Activated T-helper 1 cell treated with anti-CD3 and anti-CD28 coated beads, Interleukin-2, amount 50 U/mL, for 16 hours (primary cell): ENCODE measurements at places on chromosomes 11 and 22.

DNA sequence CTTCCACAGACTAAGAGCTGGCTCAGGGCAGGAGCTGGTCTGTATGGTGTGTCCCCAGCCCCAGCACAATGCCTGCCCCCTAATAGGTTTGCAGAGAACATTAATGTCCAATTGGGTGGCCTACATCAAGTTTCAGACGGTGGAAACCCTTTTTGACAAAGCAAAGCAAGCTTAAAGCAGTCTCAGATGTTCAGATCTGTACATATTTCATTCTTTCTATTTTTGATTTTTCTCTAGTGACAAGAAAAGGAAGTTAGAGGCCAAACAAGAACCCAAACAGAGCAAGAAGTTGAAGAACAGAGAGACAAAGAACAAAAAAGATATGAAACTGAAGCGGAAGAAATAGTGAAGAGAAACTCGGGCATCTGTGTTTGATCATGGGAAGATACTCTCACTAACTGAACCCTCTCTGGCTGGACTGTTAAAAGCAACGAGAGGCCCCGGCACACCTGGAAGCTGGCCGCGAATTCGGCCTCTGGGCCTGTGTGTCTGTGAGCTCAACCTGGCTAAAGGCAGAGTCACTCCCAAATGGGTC lies 40.5 kb downstream of the NAT10 start:
- no peak for DNase-seq

GRCh38 chr22:25514436-25515180 lies 49.9 kb upstream of the GRK3 start:
- DNase-seq: no peak

DNA sequence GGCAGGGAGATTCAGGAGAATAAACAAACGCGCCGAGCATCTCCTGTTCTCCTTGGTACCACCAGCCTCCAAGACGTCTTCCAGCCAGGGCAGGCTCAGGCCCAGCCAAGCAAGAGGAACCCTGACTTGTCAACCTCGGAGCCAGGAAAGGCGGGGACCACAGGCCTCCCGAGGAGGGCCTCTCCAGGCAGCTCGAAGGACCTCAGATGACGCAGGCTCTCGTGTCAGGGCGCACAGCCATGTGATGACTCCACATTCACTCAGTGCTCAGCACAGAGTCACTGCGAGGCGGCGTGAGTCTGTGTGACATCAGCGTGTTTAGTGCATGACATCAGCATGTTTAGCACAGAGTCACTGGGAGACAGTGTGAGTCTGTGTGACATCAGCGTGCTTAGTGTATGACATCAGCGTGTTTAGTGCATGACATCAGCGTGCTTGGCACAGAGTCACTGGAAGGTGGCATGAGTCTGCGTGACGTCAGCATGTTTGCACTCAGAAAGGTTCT lies 241.4 kb downstream of the BRD1 start:
- no peak for DNase-seq

GRCh38 chr11:120512739-120513435 lies 1.3 kb downstream of the GRIK4 start:
- no peak for DNase-seq

- peak; percentile 53 for DNase-seq
Observed at GRCh38 chr11:67071420-67072284, 15.0 kb downstream of the RHOD start.

- DNase-seq: no peak
Observed at GRCh38 chr22:42357634-42358296, 74.4 kb downstream of the NFAM1 start.

- DNase-seq: peak; percentile 50
Observed at GRCh38 chr11:46315033-46315738, 32.1 kb upstream of the DGKZ start.

DNA sequence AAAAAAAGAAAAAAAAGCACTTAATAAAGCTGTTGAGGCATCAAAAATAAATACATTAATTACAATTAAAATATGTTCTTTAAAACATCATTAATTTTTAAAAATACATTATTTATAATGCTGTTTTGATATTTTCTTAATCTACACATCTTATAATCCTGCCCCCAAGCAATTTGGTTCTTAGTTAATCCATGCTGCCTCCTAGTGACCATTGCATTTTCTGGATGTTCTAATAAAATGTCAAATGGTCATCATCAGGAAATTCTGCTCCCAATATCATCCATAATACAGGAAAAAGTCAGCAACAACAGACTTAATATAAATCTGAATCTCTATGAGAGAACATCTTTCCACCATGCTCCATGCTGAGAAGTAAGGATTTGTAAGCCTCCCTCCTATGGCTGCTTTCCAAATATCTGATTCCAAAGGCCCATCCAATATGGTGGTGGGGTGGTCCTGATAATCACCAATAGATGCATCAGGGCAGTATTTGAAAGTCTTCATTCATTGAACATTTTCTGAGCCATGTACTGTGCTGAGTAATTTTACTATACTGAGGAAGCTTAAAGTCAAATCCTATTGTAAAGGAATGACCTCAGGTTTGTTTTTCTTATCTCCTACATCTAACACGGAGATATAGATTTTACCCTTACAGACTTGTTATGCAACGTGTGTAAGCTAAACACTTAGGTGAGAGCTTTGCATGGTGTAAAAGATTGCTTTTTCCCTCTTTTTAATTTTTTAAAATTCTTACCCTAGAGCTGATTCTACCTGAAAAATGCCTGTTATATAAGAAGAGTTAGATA lies 124.7 kb upstream of the BMAL1 start:
- DNase-seq: no peak

DNA sequence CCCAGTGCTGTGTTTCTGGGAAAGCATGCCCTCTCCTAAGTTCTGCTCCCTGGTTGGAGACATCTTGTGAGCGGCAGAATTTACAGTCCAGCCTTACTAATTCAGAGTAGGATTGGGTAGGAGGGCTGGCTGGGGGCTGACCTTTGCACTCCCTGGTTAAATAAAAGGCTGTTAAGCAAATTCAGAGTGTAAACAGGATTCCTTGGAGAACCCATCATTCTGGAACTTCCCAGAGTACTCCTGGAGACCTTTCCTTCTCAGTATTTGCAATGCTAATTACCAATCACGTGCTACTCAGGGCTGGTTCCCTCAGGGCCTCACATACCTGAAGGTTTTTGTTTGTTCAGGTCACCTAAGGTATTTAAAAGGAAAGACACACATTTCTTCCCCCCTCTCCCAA lies 340.2 kb downstream of the TBC1D22A start:
- DNase-seq: no peak

DNA sequence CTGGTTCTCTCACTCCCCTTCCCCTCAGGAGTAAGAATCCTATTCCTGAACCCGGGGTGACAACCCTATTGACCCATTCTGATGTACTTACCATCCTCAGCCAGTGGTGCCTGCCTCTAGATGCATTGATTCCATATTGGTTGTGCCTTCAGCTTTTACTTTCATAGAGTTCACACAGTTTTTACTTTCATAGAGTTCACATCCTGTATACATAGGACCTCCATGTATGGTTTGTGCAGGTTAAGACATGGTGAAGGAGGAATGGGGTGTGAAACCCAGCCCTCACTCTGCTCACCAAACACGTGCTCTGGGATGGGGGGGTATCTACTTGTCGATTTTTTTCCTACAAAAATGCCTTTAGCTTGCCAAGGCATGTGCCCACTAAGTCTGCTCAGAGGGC lies 105.6 kb upstream of the TBCEL start:
- no peak for DNase-seq
